ENCODE measurements at places on chromosomes 2 and 18.
A peak's percentile ranks its signal among the peaks of the same experiment; 100 is the strongest.

- no peak for DNase-seq
Measured at GRCh38 chr2:105144941-105145300, 96.6 kb upstream of the GPR45 start.

DNA sequence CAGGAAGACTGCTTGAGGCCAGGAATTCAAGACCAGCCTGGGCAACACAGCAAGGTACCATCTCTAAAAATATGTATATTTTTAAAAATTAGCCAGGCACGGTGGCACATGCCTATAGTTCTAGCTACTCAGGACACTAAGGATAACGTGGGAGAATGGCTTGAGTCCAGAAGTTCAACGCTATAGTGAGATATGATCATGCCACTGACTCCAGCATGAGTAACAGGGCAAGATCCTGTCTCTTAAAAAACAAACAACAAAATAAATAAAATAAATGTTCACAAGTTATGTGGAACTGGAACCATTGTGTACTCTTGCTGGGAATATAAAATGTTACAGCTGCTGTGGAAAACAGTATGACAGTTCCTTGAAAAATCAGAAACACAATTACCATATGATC, 47.2 kb downstream of the USP34 start:
- no peak for DNase-seq

GRCh38 chr2:144349674-144350073, 170.2 kb downstream of the ZEB2 start:
- DNase-seq: no peak

DNA sequence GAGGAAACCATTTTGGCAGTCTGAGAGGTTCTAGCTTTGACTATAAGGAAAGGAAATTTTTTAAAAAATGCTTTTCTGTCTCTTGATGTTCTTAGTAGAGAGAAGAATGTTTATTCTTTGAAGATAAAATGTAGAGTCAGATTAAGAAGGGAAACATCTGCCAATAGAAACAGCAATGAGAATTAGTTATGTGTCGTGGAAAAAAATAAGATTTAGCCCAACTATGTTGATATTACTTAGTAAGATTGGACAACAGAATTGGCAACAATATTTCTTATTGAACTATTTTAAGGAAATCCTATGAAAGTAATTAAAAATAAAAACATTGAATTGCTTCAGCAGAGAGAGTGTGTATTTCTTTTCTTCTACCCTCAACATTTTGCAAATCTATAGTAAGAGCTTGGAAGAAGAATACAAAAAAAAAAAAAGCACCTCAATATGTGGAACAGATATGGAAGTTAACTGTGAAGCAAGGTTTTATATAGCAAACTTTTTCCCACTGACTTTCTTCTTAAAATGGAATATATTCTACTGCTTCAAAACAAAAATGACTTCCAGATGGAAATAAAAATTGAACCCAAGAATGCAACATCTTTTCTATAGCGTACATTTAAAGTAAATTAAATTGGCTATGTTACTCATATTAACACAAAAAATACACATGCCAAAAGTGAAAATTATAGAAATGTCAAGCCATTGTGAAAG, 177.9 kb downstream of the FAM124B start:
- no peak for DNase-seq

DNA sequence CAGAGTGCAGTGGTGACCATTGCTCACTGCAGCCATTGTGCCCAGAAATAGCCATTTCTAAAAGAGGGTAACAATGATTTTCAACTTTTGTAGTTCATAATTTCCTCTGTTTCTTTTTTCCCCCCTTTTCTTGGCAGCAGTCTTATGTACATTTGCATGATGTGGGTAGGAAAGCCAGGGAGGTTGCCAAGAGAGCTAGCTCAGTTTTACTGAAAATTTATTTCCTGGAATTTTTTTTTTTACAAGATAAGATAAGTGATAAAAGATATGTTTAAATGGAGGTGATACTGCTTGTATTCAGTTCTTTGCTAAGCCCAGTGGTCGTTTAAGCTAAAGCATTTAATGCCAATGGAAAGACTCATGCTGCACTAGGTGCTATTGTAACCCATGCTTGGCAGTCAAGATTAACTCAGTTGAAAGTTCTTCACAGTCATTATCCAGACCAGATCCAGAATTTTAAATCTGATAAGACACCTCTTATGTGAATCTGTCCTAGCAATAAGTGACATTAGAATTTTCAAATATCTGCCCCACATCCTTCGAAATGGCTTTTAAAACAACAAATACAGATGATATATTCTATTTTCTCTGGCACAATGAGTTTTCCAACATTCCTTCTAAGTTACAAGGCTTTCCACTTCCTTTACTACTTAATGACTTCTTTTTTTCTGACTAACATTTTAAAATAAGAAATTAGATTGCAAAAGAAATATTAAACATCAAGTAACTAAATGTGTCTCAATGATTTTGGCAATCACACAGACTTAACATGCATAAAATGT, 4.4 kb upstream of the ATP8B1 start:
- DNase-seq: no peak

DNA sequence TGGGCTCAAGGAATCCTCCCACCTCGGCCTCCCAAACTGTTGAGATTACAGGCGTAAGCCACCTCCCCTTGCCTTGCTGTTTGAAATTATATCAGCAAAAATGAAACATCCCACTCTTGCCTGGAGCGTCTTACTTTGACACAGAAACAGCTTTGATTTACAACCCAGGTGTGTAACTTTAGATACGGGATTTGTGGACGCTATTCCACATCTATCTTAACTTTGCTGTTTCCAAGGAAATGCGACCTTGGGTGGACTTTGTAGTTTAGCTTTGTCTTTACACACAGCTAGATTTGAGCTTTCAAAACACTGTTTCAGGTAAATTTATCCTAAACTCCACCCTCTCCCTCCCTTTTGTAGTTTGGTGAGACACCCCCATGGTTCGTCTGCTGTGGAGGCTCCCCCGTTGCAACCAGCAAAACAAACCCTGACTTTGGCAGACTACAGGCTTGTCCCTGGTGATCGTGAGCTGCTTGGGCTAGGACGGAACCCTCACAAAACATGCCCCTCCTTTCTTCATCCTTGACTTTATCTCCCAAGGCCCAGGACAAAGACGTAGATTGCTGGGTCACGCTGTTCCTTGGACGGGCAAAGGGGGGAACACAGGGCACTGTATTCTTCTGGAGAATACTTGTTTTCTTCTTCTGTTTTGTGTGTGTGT, 5.5 kb upstream of the MSH6 start:
- no peak for DNase-seq

DNA sequence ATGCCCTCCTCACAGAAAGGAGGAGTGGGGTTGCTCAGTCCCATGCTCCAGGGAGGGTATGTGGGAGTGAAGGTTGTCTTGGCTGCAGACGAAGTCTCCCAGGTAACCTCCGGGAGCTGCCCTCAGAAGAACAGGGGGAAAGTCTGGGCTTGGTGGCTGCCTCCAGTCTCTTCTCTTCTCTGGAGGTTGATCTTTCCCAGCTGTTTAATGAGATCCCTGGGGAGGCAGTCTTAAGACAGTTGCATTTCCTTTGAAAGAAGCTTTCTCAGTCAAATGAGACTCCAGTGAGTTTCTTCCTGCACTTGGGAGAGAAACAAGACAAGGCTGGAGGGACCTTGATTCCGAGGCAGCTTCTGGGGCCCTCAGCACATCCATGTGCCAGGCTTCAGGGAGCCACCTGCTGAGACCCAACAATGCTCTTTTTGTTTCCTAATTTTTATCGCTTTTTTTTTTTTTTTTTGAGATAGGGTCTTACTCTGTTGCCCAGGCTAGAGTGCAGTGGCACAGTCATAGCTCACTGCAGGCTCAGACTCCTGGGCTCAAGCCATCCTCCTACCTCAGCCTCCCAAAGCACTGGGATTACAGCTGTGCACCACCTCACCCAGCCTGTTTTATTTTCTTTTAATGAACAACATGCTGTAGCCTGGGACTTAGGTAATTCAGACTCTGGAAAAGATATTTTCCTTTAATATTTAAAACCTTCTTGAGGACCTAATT, 71.7 kb upstream of the TPO start:
- DNase-seq: no peak

DNA sequence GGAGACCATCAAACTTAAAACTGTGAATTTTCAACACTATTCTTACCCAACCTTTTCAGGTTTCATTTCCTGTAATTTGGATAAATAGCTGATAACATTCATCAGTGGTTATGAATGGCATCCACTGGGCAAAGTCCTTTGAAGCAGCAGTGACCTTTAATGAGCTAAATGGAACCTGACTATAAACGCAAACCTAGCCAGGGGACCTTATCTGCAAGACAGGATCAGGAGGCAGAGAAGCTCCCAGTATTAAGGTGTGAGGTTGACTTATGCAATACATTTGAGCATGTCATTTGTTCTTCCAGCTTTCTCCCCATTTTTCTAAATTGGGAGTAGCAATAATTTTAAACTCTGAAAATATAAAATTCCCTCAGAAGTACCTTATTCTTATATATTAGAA, 38.4 kb downstream of the CREG2 start:
- DNase-seq: no peak

- no peak for DNase-seq
Measured at GRCh38 chr2:133660510-133660909, 92.2 kb upstream of the NCKAP5 start.

- DNase-seq: no peak
Measured at GRCh38 chr18:30280186-30280585, 762.4 kb downstream of the DSC3 start.

- DNase-seq: no peak
Measured at GRCh38 chr2:195500879-195501278, 156.1 kb upstream of the SLC39A10 start.

- no peak for DNase-seq
Measured at GRCh38 chr2:172680436-172681068, 55.1 kb upstream of the RAPGEF4 start.

DNA sequence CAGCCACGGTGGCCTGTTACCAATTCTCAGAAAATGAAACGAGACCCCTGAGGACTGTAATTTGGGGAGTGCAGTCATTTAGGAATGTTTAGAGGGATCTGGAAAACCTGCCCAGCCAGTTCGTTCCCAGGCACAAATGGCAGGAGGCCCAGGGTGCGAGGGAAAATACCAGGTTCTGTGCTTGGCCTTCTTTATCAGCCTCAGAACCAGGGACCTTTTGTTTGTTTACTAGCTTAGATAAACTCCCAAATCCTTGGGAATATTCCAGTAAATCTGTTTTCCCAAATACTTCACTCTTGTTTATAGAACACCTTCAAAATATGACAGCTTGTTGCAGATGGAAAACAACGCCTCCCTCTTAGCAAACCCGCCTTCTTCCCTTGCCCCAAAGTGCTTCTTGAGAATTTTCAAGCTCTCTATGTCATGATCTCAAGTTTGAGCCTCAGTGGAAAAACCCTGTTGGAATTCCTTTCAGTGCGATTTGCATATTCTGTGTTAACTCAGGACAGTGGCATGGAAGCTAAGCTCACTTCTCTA, 400.3 kb upstream of the SMIM21 start:
- no peak for DNase-seq

- DNase-seq: no peak
Measured at GRCh38 chr2:205543937-205544702, 138.2 kb upstream of the NRP2 start.

DNA sequence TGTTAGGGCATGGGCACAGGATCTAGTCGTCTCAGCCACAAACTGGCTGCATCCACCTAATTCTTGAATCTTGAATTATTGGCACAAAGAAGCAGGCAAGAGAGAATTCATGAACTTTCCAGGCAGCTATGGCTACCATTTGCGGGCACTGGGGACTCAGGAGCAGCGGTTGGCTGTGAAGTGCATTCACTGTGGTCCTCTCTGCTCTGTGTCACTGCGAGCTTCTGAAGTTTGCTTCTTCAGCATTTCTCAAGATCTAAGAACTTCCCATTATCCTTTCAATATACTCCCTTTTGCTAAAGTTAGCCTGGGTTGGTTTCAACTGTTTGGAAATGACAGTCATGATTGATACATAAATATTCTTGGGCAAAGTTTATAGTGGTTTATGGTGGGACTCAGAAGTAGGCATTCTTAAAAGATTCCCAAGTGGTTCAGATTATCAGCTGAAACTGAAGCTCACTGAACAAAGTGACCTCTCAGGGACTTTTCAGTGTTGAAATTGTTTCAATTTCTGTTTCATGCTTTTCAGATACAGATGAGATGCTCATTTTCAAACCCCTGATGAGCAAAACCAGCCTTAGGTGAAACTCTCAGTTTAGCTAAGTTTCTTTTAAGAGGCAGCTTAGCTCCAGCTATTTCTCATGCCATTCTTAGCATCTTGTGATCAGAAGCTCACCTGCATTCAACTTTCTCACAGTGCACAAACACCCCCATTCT, 1258.3 kb upstream of the GYPC start:
- no peak for DNase-seq

DNA sequence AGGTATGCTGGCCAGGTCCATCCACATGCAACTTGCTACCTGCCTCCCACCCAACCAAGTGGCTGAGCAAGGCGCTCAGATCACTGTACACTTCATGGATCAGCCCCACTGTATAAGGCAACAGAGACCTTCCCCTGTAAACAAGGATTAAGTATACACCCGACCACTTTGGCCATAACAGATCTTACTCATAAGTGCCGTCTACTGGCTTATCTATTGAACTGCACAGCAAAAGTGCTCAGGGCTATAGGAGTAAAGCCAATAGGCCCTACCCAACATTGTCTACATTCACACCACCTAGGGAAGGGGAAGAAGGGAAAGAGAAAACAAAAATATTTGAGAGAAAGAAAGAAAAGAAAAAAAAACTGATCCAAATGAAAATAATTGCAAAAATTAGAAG, 663.9 kb upstream of the LRRTM1 start:
- DNase-seq: no peak

- DNase-seq: peak; percentile 86
Measured at GRCh38 chr2:202831242-202832220, 40.0 kb downstream of the ICA1L start.

DNA sequence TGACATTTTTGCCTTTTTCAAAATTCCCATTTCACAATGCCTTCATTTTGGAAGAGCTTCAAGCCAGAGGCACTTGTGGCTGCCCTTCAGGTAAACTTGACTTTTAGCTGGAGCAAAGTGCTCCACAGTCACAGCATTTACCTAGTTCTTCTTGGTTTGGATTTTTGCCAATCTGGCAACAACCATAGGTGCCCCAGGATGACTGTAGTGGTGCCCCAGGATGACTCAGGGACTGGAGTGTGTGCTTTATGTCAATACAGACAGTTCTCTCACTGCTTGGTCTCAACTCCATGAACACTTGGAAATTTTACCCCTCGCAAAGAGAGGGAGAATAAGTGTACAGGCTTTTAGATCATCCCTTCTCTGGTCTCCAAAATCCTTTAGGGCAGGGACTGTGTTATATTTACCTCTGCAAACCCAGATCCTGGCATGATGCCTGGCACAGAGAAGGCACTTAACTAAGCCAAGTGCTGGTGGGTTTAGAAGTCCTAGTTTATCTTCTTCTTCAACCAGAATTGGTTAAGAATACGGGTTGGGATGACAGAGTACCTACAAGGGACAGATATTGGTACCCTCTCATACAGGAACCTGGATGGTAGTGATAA, 15.3 kb upstream of the PTPN4 start:
- DNase-seq: no peak

Data from KBM-7 (cell line).